NCI-H1417 treated with DMSO at 0.1 percent for 48 hours (cell line): ENCODE measurements at places on chromosomes 2 and 18.

- DNase-seq: no peak
Observed at GRCh38 chr18:37649930-37650329, 84.3 kb upstream of the CELF4 start.

- DNase-seq: peak; percentile 22
Observed at GRCh38 chr18:48023334-48024008, 93.0 kb upstream of the SMAD2 start.

DNA sequence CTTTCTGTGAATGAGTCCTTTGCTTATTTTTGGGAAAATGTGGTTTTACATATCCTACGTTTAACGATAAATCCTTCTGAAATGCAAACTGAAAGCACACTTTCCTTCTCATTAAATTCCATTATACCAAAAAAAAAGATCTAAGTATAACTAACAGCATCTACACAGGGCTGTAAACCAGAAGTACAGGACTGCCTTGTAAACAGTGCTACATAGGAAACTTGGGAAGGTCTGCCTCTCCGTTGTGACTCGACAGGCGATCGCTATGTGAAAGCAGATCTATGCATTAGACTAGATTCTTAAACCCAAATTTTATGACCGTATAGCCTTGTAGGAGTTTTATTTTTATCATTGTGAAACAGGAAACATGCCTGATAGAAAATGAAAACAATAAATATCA is 690.5 kb downstream of the ARHGAP15 start:
- DNase-seq: no peak

GRCh38 chr2:235305678-235306077 is 188.2 kb upstream of the AGAP1 start:
- DNase-seq: no peak

DNA sequence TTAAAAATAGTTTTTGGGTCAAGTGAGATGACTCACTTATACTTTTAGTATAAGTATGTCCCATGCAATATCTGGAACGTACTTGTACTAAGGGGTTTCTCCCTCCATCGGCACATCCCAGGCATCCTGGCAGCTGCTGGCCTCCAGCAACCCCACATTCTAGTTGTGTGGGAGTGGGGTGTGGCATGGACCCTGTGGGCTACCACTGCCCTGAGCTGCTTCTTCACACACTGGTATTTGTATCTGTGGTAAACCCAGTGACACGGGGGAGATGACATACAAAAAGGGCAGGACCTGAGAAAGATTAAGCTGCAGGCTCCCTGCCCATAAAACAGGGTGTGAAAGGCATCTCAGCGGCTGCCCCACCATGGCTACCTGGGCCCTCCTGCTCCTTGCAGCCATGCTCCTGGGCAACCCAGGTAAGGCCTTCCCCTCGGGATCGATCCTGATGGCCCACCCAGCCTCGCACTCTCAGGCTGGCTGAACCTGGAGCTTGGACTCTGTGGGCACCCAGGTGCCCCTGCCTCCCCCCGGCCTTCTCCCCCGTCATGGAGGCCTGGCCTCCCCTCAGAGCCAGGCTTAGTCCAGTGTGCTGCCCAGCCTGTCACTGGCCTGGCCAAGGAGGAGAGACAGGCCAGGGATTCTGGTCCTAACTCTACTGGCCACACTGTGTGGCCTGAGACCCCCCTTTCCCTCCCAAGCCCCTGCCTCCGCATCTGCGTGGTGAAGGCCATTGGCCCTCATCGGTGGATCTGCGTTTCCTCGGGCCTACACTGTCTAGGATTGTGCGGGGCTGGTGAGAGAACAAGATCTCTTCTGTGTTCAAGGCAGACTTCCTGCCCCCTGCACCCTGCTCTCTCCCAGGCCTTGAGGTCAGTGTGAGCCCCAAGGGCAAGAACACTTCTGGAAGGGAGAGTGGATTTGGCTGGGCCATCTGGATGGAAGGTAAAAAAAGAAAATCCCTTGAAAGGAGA is at the start of gene GNLY:
TSS of gene GNLY (plus strand) at position 307 of the 974 bp plus-strand sequence. CDS start at position 368, 61 bp downstream.
- no peak for DNase-seq
